ENCODE measurements at places on chromosomes 3 and 15.

DNA sequence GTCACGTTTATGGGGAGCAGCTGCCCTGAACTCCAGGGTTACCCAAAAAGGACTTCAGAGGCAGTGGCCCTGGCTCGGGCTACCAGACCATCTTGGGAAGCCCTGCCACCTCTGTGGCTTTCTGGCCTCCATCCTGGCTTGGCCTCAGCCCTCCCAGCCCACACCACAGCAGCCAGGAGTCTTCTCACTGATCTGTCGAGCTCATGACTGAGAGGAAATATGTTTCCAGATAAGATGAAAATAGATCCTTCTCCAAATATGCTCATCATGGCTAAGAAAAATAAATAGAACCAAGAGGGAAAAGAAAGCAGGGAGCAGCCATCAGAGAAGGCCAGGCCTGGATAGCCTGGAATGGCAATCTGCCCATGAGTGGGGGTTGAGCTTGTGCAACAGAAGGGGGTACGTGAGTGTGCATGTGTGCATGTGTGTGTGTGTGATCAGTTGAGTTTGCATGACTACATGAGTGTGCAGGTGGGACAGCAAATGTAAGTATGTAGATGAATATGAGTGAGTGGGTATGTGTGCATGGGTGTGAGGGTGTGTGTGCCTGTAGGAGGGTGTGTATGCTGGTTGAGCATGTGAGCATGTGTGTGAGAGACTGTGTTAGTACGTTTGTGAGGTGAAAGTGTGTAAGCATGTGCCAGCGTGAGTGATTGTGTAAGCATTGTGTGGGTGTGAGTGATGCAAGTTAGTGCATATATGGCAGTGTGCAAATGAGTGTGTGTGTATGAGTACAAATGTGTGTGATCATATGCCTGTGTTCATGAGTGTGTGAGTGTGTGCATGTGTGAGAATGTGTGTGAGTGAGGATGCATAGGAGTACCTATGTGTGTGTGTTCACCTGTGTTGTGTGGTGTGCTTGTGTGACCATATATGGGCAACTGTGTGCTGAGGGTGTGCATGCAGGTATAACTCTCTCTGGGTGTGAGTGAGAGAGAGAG lies 9.9 kb upstream of the RFT1 start:
- no peak for DNase-seq

GRCh38 chr3:131917006-131917405 lies 117.8 kb downstream of the CPNE4 start:
- DNase-seq = no peak

DNA sequence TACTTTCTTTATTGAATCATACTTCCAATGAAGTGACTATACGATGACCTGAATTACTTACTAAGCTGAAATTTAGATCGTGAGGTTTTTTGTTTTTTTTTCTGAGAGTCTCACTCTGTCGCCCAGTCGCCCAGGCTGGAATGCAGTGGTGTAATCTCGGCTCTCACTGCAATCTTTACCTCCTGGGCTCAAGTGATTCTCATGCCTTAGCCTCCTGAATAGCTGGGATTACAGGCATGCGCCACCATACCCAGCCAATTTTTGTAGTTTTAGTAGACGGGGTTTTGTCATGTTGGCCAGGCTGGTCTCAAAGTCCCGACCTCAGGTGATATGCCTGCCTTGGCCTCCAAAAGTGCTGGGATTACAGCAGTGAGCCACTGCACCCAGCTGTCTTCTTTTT lies 28.7 kb downstream of the SPPL2A start:
- no peak for DNase-seq

DNA sequence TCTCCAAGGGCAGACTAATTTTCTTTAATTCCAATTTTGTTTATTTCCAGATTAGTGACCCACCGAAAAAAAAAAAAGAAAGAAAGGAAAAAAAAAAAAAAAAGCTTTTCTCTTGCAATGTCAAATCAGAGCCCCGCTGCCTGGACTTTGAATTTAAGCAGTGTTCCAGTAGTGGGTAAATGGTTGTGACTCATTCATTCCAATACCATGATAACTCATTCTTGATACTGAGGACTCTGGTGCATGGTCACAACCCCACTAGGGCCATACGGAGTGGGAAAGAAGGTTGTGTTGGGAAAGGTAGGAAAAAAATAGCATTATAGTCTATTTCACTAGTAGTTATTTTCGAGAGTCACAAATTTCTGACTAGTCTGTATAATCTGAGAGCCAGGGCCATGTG lies 59.1 kb upstream of the COL8A1 start:
- DNase-seq = no peak

DNA sequence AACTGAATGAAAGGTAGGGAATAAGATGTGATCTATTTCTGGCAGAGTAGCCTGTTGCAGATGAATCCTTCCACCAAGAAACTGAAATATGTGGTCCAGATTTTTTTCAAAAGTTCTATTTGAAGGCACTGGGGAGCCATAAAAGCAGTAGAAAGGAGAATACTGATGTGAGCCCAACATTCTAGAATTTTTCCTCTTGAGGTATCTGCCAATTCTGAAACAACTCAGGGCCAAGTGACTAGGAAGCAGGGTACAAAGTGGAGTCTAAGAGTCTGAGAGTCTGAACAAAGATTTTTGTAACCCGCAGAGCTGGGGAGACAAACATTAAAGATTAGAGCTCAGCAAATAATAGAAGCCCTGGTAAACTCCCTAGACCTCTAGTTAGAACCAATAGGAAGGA lies 58.3 kb upstream of the SLCO3A1 start:
- no peak for DNase-seq

GRCh38 chr3:57451150-57451846 lies 92.8 kb downstream of the DNAH12 start:
- peak; percentile 10 for DNase-seq

- DNase-seq = no peak
These were observed 152.4 kb upstream of the CGNL1 start for GRCh38 chr15:57223887-57224286.

DNA sequence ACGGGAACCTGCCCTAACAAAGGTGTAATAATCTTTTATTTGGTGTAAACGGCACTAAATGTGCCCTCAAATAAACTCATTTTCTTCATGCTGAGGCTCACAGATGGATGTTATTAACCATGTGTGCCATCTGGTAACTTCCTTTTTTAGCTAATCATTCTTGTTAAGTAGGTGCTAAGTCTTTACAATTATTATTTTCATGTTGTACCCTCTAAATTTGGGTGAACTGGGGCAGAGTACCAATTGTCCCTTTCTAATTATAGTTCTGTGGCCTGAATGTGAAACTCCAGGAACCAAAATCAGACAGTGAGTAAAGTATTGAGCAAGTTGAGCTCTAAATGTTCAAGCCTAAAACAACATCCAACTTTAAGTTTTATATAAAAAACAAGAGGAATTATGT lies 220.7 kb upstream of the CADM2 start:
- DNase-seq = no peak

- no peak for DNase-seq
These were observed 47.3 kb downstream of the TRIM42 start for GRCh38 chr3:140724856-140725812.

- no peak for DNase-seq
These were observed 104.2 kb downstream of the CBLB start for GRCh38 chr3:105764378-105765307.

Measured in DMS79 (cell line).